ENCODE measurements at places on chromosomes 2 and 18.

DNA sequence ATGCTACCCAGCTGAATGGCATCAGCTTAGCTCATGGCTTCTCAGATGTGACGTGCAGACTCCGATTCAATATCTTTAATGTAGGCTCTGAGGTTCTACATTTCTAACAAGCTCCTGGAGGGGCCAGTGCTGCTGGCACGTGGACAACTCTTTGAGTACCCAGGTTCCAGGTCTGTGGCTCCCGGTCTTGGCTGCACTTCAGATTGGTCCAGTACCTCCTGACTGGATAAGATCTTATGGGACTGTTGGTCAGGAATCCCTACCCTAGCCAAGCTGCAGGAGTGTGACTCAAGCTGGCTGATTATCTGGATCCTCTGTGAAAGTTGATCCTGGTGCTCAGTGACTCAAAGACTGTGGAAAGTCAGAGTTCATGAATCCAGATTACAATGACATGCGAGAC, 222.1 kb downstream of the ANKRD30B start:
- H3K36me3 ChIP-seq, result no peaks in the 10 kb centered on the region
- H3K27me3 ChIP-seq, result no peaks in the 10 kb centered on the region
- H3K27ac ChIP-seq, result no peak overlapping the region
- peaks cover 1% of the 10 kb centered on the region for H3K4me1 ChIP-seq
- H3K4me3 ChIP-seq, result no peak overlapping the region

- H3K4me1 ChIP-seq, result no peaks in the 10 kb centered on the region
- H3K36me3 ChIP-seq, result no peaks in the 10 kb centered on the region
- H3K27ac ChIP-seq, result no peak overlapping the region
- no peak overlapping the region for H3K4me3 ChIP-seq
Observed at GRCh38 chr2:217090024-217090473, 230.2 kb upstream of the TNP1 start.

GRCh38 chr2:151777487-151777886, 43.2 kb upstream of the NEB start:
- H3K27ac ChIP-seq, result no peak overlapping the region
- no peaks in the 10 kb centered on the region for H3K4me1 ChIP-seq
- no peaks in the 10 kb centered on the region for H3K27me3 ChIP-seq
- no peaks in the 10 kb centered on the region for H3K36me3 ChIP-seq

- DNase-seq, result no peak
- H3K36me3 ChIP-seq, result no peaks in the 10 kb centered on the region
- no peaks in the 10 kb centered on the region for H3K4me1 ChIP-seq
- H3K27me3 ChIP-seq, result no peaks in the 10 kb centered on the region
- no peak overlapping the region for H3K4me3 ChIP-seq
- H3K27ac ChIP-seq, result no peak overlapping the region
Observed at GRCh38 chr2:197911667-197912066, 107.3 kb downstream of the PLCL1 start.

- no peaks in the 10 kb centered on the region for H3K27me3 ChIP-seq
- H3K4me1 ChIP-seq, result no peaks in the 10 kb centered on the region
- H3K4me3 ChIP-seq, result no peak overlapping the region
- DNase-seq, result no peak
Observed at GRCh38 chr18:48814490-48815178, 136.1 kb downstream of the SMAD7 start.
